ENCODE measurements at places on chromosomes 5 and 9.

DNA sequence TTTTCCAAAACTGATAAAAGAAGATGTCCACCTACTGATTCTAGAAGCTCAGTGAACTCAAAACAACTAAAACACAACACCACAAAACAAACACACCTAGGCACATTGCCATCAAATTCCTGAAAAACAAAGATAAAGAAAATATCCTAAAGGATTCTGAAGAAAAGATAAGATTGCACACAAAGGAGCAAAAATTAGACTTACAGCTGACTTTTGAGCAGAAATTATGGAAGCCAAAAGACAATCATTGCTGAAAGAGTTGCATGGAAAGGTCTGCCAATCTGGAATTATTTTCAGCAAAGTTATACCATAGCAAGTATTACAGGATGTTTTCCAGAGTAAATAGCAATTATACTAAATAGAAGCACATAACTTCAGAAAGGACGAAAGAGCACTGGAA is 128.2 kb upstream of the IRX2 start:
- no peak for DNase-seq

- DNase-seq: no peak
These were observed 2186.5 kb upstream of the ACO1 start for GRCh38 chr9:30197954-30198353.

DNA sequence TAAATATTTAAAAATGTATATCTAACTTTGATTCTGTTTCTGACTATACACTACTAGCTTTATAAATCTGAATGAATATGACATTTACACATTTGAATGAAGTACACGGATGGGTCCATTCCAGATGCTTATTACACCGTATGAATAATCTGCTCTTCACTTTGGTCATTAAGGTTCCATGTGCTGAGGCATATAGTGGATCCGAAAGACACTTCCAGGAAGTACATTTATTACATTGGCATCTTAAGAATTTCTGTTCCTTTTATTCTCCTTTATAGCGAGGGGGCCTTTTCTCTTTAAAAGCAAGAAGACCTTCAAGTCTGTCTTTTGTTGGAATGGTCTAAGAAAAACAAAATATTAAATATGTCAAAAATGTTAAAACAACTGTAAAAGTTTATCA is 147.6 kb downstream of the AUH start:
- DNase-seq: no peak

DNA sequence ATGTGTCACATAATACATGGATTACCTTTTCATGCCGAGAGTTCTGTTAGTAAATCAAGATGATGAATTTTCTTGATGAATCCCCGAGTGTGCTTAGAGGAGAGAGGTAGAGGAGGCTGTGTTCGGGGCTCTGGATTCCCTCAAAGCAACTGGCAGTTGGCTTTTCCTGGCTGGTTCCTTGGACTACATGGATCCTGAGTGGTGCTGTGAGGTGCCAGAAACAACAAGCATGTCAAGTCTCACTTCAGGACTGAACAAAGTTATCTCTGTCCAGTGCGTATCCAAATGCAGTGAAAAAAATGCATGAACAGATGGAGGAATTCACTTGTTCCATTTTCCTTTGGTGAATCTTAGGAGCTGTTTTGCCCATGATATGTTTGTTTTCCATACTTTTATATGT is 231.7 kb downstream of the FBXL7 start:
- DNase-seq: no peak

DNA sequence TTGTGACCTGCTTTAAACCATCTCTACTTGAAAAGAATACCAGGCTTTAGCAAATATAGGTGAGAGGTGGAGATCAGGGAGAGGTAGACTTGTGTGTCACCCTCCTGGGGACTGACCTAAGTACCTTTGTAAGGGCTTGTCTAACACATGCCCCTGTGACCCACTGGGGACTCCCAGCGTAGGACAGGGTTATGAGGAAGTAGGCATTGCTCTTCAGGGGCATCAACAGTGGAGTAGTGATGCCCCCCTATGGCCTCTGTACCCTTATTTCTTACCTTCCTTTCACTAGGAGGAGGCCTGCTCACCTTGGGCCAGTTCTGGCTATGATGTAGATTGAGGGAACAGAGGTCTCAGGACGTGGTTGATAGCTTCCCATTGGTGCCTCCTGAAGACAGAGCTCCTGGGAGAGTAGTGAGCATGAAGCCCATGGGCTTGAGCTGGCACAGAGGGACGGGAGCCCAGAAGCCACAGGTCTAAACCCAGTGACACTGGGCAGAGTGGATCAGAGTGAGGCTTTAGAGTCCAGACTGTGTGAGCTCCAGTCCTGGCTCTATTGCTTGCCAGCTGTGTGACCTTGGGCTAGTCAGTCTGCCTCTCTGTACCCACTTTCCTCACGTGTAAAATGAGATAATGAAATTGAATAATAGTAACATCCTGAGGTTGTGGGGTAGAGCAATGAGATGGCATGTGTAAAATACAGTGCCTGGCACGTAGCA is 191.7 kb downstream of the AOPEP start:
- no peak for DNase-seq

DNA sequence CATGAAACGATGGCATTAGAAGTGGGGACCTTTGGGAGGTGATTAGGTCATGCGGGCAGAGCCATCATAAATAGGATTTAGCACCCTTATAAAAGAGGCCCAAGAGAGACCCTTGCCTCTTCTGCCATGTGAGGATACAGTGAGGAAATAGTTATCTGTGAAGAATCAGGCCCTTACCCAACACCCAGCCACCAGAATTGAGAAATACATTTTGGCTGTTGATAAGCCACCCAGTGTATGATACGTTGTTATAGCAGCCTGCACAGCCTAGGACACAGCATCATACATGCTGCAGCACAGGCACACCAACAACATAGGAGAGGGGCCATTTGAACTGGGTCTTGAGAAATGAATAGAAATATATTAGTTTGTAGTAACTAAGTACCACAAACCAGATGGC is 8.0 kb upstream of the MAMDC2 start:
- DNase-seq: peak; percentile 80

DNA sequence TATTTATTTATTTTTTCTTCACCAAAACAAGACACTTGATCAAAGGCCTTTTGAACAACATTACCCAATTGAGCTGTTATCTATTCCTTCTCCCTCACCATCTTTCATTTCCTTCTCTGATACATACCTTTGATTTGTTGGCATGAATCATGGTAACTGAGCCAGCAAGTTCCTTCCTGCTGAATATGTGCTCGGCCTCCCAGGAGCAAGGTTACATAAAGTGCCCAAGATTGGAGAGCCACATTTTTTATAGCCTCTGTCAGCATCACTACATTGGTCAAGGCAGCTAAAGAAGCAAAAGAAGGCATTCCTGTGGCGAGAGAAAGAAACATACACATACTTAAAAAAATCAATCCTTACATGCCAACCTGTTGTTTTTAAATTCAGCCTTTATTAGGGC is 369.6 kb downstream of the CYLC2 start:
- DNase-seq: peak; percentile 96

DNA sequence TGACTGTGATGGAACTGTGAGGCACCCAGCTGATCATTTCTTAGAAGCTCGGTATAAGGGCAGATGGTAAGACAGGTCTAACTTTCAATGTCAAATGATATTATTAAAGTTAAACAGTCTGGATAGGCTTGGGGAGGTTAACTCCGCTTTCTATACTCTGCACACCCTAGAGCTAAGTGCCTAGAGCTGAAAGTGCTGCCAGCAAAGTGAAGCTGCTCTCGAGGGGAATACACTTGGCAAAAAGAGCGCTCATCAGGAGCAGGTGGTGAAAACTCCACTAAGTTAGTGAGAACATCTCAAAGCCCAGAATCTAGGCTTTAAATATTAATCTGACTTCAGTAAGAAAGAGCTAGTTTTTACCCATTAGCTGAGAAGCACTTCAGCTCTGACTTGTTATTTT is 349.6 kb upstream of the SLC30A5 start:
- no peak for DNase-seq
